ENCODE measurements at places on chromosomes 5 and 9. TPM values are rescaled to one million over a fixed set of nuclear protein-coding genes. Genes with fewer than 3 reads are reported as not detected.

The SPATA31A3 gene
- polyA plus RNA-seq, result not detected

The PDGFRB gene
- 152 TPM for polyA plus RNA-seq

The ADAMTSL2 gene
- 1.4 TPM for polyA plus RNA-seq

The COL23A1 gene
- polyA plus RNA-seq, result 8.7 TPM

GRCh38 chr5:58181578-58182286 is 278.2 kb downstream of the PLK2 start:
- DNase-seq, result no peak

- no peak for DNase-seq
These were observed 23.1 kb upstream of the SH3PXD2B start for GRCh38 chr5:172477466-172477865.

The ELOVL7 gene
- polyA plus RNA-seq, result 17.6 TPM

DNA sequence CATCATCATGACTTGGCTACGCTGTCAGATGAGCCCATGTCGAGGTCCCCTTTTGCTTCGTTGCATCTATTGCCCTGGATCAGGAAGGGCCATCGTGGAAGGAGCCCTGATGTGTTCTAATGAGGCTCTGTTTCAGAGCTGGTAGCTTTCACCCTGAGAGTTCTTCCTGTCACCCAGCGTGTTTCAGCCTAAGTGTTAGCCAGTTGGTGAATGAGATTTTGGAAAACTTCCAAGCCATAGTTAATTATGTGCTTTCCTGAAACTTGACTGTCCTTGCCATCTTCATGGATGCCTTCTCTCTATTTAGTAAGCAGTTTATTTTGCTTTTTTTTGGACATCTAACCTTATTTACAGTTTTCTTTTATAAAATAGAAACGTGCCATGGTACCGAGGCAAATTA is 1695.4 kb upstream of the WWC1 start:
- DNase-seq, result no peak

- no peak for DNase-seq
These were observed 3.6 kb upstream of the STING1 start for GRCh38 chr5:139486201-139486600.

- DNase-seq, result no peak
These were observed 110.1 kb upstream of the LRRTM2 start for GRCh38 chr5:138985256-138985655.

GRCh38 chr9:91056917-91057316 is 255.3 kb downstream of the SYK start:
- DNase-seq, result no peak

DNA sequence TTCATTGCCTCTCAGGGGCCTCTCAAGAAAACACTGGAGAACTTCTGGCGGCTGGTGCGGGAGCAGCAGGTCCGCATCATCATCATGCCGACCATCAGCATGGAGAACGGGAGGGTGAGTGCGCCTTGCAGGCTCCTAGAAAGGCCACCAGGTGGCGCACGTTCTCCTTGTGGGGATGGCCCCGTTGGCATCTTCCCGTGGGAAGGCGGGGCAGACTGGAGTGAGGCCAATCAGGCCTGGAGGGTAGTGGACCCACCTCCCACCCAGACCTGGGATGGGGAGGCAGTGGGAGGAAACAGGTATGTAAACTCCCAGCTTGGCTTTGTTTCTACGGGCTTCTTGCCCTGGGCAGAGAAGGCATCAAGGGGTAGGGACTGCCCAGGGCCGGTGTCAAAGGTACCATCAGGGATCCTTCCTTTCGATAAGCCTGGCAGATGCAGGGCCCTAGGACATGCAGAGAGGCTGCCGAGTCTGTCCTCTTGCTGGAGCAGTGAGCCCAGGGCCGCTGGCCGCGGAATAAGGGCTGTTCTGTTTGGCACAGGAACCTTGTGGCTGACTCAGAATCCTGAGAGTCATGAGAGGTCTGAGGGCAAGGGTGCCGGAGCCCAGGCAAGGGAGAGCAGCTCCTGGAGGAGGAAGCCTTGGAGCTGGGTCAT is 18.9 kb upstream of the SPTLC1 start:
- DNase-seq, result peak; percentile 68

DNA sequence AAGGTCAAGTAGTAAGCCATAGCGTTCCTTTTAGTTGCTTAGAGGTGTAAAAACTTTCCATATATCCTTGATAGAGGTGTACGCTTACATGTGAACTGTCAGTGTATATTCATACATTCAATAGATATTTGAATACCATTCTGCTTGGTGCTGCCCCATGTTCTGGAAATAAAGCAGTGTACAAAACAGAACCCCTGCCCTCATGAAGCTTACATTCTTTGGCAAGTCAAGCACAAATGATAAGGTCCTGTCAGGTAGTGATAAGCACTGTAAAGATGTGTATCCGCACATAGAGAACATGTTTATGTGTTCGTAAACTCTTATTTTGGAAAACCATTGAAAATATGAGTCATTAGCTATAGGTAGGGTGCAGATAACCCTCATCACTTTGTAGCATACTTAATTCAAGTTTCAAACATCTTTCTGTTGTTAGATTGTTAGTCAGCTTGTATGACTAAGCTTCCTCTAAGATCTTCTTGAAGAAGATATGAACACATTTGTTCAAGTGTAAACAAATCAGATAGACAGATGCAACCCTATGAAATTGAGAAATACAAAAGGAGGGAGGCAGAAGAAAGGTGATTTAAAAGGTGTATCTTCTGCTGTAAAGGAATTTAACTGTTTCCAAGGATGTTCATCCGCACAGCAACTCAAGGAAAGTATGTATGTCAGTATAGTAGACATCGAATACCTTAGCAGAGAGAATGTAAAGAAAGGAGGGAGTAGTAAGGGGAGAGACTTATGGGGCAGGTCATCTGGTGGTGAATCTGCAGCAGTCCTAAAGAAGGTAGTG is 1.6 kb downstream of the GTF3C4 start:
- no peak for DNase-seq

The BDP1 gene
- polyA plus RNA-seq, result 38.6 TPM

The TICAM2 gene
- 3.8 TPM for polyA plus RNA-seq

- no peak for DNase-seq
These were observed 9.9 kb downstream of the KCNT1 start for GRCh38 chr9:135711881-135712280.

The C5orf52 gene
- not detected for polyA plus RNA-seq

The PCDHGB6 gene
- polyA plus RNA-seq, result 7.6 TPM

DNA sequence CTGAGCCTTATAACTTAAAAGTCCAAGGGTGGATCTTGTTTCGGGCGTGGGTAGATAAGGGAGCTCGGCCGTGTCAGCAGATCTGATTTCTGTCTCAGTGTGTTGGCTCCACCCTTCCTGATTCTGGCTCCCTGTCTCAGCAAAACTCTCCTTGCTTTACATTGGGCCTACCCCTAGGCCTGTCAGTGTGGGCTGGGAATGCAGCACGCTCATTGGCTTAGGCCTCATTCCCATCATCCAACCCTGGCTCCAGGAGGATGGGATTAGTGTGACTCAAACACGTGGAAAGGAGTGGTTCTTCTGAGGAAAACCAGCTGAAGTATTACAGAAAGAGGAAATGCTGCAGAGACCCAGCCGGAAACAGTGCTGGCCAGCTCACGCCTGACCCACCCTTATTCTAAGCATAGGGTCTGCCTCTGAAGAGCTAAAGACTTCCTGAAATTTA is 59.9 kb downstream of the ZFAND5 start:
- DNase-seq, result peak; percentile 85

The STPG3 gene
- polyA plus RNA-seq, result 2.2 TPM

The CCDC69 gene
- polyA plus RNA-seq, result 5.4 TPM

- peak; percentile 85 for DNase-seq
These were observed 197.0 kb upstream of the VLDLR start for GRCh38 chr9:2424619-2425033.

DNA sequence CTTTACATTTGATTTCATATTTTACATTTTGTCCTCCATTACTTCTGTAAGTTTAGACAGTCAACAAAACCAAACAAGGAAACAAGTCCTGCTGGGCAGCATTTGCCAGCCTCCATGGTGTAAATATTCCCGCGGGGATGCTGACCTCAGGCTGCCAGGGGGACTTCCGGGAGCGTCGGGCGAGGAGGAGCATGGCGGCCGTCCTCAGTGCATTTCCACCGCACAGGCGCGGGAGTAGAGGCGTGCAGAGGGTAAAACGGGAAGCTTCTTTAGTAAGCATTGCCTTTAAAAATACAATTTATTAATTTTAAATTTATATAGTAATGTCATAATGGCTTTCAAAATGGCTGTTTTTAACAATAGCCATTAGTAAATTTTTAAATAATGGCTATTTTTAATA is 385.3 kb upstream of the IRX4 start:
- no peak for DNase-seq

DNA sequence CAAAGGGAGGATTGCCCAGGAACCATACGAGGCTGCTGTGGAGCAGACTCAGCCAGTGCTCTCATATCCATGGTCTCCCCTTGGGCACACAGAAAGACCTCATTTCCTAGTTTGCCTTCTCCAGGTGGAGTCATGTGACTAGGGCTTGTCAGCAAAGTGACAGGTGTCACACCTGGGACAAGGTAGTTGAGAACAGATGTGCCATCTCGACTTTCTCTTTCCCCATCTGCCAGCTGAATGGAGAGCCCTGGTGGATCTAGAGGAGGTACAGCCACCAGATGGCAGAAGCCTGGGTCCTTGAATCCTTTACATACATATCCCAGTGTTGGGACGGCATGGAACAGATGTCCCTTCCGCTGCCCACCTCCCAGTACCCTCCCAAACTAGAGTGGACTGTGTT is 42.9 kb upstream of the ALDOB start:
- DNase-seq, result no peak

Data from renal cortex interstitium (tissue), 15 donors.